Adrenal gland (tissue), 19 donors: ENCODE measurements at places on chromosomes 11 and 22. TPM values are rescaled to one million over a fixed set of nuclear protein-coding genes. Genes with fewer than 3 reads are reported as not detected.

DMC1 gene
- total RNA-seq = 0.91 TPM

OR5P2 gene
- total RNA-seq = not detected

GRCh38 chr11:102615077-102615893 lies 9.8 kb downstream of the MMP20 start:
- H3K27ac ChIP-seq = no peak overlapping the region
- no peak for DNase-seq
- H3K36me3 ChIP-seq = no peaks in the 10 kb centered on the region
- H3K4me3 ChIP-seq = no peak overlapping the region
- no peaks in the 10 kb centered on the region for H3K27me3 ChIP-seq
- no peaks in the 10 kb centered on the region for H3K4me1 ChIP-seq

DNA sequence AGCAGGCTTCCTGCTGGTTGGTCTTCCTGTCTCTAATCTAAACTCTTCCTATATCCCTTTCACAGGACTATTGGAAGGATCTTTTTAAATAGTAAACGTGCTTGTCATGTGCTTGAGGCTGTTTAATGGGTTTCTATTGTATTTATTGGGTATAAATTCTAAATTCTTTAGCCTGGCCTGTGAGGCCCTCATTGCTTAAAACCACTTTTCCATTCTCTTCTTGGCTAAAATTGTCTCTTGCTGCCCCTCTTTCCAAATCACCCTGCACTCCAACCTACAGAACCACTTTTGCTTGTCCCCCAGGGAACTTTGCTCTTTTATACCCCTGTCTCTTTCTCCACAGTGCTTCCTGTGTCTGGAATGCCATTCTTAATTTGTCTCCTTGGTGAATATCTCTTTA lies 46.4 kb upstream of the MUC15 start:
- H3K4me3 ChIP-seq = no peak overlapping the region
- no peaks in the 10 kb centered on the region for H3K27me3 ChIP-seq
- no peaks in the 10 kb centered on the region for H3K4me1 ChIP-seq
- no peaks in the 10 kb centered on the region for H3K36me3 ChIP-seq
- DNase-seq = no peak
- no peak overlapping the region for H3K27ac ChIP-seq

DNA sequence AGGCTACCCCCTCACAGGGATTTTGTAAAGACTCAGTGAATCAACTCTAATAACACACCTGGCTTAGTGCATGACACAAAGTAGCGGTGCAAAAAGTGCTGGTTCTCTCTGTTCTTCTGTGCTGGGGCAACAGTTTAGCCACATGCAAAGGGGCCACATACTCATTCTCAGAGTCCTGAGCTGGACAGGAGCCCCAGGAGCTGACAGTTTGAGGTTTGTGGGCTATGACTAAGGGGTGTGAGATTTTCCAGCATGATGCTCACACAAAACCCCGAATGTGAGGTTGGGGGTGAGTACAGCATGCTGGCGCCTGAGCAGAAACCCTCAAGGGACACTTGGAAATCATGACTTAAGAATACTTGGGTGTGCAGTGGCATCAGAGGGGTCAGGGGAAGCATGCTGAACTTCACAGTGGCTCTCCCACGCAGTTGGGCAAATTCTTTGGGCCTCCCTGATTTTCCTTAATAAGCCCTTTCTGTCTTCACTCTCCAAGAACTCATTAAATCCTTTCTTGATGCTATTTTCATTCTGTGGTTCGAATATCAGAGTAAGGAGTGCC lies 31.0 kb downstream of the TMPRSS5 start:
- DNase-seq = no peak
- H3K4me3 ChIP-seq = no peak overlapping the region
- H3K27me3 ChIP-seq = no peaks in the 10 kb centered on the region
- H3K4me1 ChIP-seq = no peaks in the 10 kb centered on the region
- H3K36me3 ChIP-seq = no peaks in the 10 kb centered on the region
